ENCODE measurements at places on chromosomes 2 and 18.

- DNase-seq = no peak
These were observed 23.2 kb upstream of the ACVR1 start for GRCh38 chr2:157899125-157899839.

- DNase-seq = no peak
These were observed 43.7 kb downstream of the AGAP1 start for GRCh38 chr2:235537587-235537986.

DNA sequence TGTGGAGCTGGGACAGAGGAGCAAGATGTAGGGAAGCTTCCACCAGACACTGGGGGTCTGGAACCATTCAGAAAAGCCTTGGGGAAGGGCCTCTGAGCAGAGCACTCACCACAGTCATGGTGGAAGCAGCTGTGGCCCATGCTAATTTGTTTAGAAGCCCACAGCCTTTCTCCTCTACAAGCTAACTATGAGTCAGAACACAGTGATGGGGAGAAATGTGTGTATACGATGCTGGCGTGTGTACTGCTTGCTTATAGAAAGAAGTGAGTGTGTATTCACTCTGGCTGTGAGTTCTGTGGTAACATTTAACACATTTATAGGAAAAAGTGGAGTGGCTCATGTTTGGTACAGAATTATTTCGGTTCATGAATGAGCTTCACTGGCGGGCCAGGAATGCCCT, 157.0 kb upstream of the ACAA2 start:
- no peak for DNase-seq

DNA sequence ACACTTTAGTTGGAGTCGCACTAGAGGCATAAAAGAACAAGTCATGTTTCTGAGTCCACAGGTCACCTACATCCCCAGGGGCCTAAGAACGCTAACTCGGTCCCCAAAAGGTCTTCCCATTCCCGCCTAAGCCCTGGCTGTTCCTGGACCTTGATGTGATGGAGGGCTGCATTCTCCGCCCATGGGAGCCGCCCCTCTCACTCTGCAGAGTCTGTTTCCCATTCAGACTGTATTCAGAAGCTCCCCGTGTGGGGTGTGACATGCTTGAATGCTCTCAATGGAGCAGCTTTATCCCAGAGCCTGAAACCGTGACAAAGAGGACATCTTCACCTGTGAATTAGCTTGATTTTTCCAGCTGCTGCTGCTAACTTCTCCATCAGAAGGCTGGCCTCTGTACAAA, 319.0 kb upstream of the KLHL29 start:
- no peak for DNase-seq

DNA sequence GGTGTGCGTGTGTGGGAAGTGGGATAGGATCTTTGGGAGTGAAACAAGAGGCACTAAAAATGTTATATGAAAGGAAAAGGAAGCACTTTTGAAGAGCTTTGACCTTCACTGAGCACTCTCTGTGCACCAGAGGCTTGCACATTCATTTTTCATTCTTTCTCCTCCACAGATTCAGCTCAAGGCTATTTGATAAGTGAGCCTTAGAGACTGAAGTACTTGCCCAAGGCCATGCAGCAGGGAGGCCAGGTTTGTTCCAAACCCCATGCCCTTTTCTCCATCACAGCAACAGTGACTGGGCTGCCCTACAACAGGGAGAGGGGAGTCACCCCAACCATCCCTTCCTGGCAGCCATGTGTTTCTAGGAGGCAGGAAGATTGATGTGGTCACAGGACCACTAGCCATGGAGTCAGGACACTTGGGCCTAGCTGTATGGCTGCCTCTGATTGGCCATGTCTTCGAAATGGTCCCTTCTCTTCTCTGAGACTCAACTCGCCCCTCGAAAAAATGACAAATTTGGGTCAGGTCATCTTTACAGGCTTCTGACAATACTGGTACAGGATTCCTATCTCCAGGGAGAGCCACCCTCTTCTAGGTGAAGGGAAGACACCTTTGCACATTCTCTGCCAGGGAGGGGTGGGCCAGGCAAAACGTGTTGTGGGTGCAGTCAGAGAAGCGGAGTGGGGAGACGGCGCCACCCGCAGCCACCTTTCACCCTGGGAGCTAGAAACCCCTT, 123.5 kb upstream of the MYCN start:
- no peak for DNase-seq

- DNase-seq = no peak
These were observed 82.7 kb upstream of the SH3BP4 start for GRCh38 chr2:234869164-234869563.

- DNase-seq = peak; percentile 64
These were observed 33.6 kb downstream of the GTF2A1L start for GRCh38 chr2:48651158-48651790.

- no peak for DNase-seq
These were observed 795.1 kb upstream of the ZEB2 start for GRCh38 chr2:145315053-145315452.

DNA sequence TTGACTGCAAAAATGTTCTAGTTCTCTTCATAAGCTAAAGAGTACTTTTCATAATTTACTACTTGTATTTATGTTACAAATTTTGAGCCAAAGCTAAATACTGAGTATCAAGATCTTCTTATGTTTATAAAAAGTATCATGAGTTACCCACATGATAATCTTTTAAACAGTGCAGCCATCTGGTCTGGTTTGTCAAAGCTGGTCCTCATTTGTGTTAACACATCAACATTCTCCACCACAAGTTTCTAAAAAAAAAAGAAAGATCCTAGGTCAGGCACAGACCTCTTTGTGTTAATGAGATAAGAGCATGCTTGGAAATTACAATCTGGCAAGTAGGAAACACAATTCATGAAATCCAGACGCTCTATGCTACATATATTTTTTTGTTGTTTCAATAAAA, 75.5 kb upstream of the FRZB start:
- DNase-seq = no peak

DNA sequence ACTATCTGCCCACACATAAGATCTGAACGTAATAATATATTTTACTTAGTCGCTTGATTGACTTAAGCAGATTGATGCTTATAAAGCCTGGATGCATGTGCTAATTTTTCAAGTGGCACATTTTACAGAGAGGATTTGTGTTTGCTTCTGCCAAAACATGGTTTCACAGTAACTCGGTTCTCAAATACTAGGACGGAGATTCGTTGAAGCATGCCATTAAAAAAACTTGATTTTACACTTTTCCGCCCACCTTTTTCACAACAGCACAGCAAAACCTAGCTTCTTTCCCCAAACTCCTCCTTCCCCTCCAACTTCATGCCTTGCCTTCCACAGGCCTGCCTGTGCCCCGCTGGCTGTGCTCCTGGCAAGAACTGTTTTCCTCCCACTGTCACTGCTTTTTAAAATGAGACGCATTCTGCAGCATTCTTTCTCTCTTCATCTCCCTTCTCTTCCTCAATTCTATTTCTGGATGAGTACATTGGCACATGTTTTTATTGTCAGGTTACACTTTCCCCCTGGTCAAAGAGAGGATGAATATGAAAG, 55.1 kb upstream of the LMAN1 start:
- no peak for DNase-seq

GRCh38 chr2:8540552-8541055, 141.3 kb upstream of the ID2 start:
- DNase-seq = no peak

DNA sequence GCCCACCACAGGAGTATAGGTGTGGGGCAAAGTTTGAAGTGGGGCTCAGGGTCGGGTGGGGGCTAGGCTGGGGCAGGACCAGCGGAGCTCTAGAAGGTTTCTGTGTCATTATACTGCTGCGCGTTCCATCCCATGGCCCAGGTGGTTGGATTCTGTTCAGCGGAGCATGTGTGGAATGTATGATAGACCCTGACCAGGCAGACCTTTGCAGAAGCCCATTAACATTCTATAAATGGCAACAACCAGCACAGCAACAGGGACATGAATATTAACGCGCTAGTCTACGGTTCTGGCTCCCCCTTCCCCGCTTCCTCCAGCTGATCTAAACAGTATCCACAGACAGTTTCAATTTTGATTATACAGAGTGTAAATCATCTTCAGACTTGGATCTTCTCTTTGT, 4.1 kb upstream of the PRKCE start:
- no peak for DNase-seq

DNA sequence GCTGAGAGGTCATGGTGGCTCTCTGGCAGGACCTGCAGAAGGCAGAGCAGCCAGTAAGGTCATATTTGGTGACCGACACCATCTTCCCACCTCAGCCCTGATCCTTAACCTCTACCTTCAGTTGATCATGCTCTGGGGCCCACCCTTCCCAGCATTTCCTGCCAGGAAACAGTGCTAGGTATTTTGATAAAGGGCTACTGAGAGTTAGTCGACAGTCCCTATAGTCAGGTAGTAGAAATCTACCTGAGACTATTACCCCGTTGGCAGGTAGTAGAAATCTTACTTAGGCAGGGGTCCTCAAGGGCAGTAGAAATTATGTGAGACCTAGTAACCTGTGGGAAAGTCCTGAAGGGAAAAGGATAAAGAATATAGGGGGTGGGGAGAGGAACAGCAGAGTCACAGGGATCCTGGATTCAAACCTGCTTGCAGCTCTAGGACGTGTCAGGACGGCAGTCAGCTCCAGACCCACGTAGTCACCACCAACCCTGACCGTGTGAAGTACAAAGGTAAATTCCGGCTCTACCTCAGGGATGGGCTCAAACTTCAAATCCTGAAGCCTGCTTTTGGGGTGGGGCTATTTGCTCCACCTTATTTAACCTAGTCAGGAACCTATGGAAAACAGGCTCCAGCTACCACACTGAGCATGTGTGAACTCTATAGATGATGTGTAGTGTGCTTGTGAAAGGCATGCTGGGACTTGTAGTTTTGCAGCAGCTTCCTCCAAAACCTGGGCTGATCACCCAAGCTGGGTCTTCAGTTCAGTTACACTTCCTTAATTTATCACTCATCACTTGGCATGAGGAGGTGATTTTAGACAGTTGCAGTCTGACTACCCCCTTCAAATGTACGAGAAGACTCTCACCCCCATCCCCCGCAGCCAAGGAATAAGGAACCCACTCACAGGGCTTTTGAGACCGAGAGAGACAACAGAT, at the start of gene DQX1:
Gene DQX1 (minus strand): TSS at position 515 of the 932 bp plus-strand sequence. CDS start 502 bp downstream, at position 13.
- no peak for DNase-seq

- no peak for DNase-seq
These were observed 33.6 kb upstream of the BIN1 start for GRCh38 chr2:127140538-127140937.

GRCh38 chr18:63808125-63808524, 32.9 kb downstream of the SERPINB7 start:
- no peak for DNase-seq

- DNase-seq = no peak
These were observed 36.9 kb downstream of the ADI1 start for GRCh38 chr2:3482363-3482821.

DNA sequence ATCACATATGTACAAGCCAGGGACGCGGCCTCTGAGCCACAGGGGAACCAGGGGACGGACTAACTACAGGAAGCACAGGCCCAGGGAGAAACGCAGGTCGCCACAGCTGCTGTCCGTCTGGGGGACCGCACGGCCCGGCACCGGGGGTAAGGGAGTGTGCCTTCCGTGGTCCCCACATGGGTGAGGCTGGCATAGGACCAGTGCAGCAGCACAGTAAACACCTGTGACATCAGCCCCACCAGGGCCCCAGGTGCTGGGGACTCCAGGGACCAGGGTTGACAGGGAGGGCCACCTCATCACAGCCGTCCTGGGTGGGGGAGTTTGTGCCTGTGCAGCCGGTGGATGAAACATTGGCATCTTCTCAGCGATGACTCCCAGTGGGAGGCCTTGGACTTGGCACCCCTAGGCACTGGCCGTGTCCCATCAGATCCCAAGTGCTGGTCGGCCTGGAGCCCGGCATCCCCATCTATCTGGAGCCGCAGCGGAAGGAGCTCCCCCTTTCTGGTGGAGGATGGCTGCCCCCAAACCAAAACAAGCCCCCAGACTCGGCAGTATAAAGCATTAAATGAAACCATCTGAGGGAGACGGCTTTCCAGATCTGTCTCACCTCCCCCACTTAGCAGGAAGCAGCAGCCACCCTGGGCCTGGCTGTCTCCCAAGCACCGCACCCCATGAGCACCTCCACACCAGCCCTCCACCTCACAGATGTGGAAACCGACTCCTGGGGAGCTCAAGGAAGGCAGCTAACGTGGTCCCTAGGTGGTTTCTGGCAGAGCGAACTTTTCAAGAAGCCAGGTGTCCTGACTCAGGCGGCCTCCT, 22.5 kb downstream of the AQP12A start:
- no peak for DNase-seq

GRCh38 chr2:75226617-75227016, 27.3 kb upstream of the TACR1 start:
- no peak for DNase-seq

DNA sequence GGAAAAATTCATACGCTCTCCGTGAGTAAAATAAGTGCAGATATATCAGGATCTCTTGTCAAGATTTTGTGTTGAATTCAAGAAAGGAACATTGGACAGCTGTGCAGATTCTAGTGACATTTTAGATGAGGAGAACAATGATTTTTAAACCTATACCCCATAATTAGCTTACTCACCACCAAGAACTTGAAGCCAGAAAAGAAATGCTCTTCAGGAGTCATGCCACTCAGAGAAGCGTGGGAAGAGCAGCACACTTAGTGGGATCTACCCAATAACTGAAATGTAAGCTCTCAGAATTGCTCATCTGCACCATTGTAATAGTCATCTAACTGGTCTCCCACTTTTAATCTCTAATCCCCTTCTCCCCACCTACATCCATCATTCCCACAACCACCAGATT, 9.2 kb upstream of the ERMN start:
- no peak for DNase-seq

DNA sequence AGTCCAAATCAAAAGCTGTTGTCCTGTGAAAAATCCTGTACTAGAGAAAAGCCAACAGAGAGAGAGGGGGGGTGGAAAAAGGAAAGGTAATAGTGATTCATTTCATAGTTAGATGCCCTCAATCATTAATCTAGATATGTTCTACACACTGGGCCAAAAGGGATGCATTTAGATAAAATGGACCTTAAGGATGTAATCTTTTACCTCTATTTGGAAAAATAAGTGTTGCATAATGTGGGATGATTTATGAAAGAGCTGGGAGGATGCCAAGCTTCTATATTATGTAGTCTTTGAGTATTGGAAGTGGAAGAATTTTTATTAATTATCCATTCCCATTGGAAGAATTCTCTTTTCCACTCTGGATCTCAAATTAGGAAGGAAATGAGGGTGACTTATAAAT, 480.5 kb upstream of the ZEB2 start:
- DNase-seq = no peak

GRCh38 chr18:51072586-51073313, 42.7 kb downstream of the SMAD4 start:
- no peak for DNase-seq

- DNase-seq = no peak
These were observed 2.6 kb upstream of the KRCC1 start for GRCh38 chr2:88058191-88058590.

DNA sequence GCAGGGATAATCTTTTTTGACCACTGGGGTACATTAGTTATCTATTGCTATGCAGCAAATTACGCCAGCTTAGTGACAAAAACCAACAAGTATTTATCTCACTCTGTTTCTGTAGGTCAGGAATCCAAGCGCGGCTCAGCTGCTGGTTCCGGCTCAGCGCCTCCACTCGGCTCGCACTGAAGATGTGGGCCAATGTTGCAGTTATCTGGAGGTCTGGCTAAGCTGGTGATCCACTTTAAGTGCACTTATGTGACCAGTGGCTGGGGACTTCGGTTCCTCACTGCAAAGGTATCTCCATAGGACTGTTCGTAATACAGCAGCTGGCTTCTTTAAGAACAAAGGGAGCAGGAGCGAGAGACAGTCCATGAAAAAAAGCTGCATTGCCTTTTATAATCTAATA, 591.9 kb downstream of the TMEM182 start:
- DNase-seq = no peak
